ENCODE measurements at places on chromosomes 4 and X.

DNA sequence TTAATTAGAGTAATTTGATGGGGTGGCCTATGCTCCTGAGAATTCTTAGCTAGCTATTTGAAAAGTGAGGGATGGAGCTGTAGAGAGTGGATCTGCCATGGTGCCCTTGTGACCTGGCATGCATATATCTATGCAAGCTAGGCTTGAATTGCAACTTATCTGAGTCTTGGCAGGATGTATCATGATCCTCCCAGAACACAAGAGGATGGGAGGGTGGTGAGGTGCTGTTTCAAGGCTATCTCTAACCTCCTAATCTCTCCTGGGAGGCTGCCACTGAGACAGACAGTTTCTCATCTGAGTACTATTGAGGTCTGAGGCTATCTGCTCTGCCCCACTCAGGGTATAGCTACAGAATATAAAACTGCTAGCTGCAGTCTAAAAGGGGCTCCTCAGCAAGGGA, 56.6 kb downstream of the BRCC3 start:
- DNase-seq, result no peak

DNA sequence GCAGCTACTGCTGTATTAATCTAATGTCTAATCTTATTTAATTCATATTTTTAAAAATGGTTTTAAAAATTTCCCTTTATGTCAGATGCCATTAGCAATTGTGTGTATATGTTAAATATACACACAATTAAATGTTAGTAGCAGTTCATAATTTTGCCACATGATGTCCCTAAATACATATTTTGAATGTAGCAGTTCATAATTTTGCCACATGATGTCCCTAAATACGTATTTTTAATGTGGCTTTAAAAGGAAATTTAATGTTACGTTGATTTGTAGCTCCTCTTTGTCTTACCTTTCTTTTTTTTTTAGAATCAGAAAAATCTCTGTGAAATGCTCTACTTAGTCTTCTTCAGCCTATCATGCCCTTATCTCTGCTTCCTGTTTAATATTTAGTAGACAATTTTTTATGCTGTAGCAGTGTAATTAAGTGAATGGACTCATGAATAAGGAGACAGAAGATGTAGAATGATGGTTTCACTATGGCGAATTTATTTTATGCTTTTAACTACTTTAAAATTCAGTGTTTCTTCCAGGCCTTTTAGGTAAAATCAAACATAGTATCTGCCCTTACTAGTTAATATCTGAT, 26.1 kb downstream of the RBM46 start:
- no peak for DNase-seq

- DNase-seq, result no peak
Observed at GRCh38 chr4:184165291-184165690, 52.4 kb downstream of the ENPP6 start.

GRCh38 chr4:161906836-161907589, 256.8 kb downstream of the FSTL5 start:
- DNase-seq, result no peak

DNA sequence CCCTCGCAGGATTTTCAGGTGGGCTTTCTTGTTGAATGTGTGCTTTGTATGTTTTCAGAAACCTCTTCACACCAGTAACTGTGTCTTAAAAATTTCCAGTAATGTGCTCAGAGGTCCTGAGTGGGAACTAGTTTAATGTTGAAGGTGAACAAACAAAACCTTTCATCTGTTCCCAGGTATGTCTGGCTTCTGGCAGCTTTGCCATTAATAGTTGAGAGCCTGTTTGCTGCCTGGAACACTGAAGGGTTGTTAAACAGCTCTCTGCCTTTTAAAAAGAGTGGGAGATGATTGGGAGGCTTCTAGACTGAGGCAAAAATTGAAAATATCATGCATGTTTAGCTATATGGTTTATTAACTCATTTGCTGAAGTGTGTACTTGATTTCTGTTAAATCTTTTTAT, 161.2 kb upstream of the AGTR2 start:
- DNase-seq, result no peak

- DNase-seq, result no peak
Observed at GRCh38 chr4:11487868-11488544, 59.3 kb upstream of the HS3ST1 start.

DNA sequence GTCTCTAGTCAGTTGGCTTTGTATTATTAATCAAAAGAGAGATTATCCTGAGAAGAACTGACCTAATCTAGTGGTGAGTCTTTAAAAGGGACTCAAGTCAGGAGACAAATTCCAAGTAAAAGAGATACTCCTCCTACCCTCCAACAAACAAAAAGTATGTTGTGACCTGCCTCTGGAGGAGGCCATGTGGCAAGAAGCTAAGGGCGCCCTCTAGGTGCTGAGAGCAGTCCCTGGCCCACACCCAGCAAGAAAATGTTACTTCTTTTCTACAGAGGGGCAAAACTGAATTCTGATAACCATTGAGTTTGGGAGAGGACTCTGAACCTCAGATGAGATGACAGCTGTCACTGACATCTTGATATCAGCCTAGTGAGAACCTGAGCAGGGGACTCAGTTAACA, 953.6 kb upstream of the AGA start:
- DNase-seq, result no peak

All from GM18507 (cell line).